RPMI7951 (cell line): ENCODE measurements at places on chromosomes 2 and 18.

GRCh38 chr18:38944446-38945024 is 1378.9 kb upstream of the CELF4 start:
- DNase-seq = no peak

DNA sequence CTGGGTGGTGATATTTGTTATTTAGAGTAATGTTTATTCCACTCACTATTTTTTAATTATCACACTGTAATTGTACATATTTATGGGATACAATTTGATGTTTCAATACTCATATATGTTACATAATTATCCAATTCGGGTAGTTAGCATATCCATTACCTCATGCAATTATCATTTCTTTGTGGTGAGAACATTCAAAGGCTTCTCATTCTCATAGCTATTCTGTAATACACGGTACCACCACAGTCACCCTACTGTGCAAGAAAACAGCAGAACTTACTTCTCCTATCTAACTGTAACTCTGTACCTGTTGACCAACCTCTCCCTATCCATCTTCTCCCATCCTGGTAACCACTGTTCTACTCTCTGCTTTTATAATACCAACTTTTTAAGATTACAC is 4.6 kb downstream of the TBC1D8 start:
- no peak for DNase-seq

GRCh38 chr2:110992886-110993285 is 127.8 kb upstream of the BCL2L11 start:
- DNase-seq = no peak

GRCh38 chr2:66494708-66495107 is 59.8 kb downstream of the MEIS1 start:
- DNase-seq = peak; percentile 58

DNA sequence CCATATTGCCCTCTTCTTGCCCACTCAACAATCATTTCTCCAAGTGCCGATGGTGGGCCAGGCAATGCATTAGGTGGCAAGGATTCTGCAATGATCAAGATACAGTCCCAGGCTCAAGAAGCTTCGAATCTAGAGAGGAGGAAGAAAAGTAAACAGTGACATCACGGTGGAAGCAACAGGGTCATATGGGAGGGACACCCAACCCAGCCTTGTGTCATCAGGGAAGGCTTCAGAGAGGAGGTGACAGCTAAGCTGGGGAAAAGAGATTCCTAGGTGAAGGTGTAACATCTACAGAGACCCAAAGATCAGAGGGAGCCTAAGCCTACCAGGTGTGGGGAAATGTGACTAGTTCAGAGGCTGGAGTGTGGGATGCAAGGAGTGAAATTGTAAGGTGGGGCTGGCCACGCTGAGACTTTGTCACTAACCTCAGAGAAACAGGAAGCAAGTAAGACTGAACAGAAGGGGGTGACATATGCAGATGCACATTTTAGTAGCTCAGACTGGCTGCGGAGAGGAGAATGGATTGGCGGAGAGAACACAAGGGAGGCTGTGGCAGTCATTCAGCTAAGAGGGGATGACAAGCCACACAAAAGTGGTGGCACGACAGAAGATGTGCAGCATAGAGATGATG is 104.9 kb downstream of the ANKRD44 start:
- DNase-seq = no peak

DNA sequence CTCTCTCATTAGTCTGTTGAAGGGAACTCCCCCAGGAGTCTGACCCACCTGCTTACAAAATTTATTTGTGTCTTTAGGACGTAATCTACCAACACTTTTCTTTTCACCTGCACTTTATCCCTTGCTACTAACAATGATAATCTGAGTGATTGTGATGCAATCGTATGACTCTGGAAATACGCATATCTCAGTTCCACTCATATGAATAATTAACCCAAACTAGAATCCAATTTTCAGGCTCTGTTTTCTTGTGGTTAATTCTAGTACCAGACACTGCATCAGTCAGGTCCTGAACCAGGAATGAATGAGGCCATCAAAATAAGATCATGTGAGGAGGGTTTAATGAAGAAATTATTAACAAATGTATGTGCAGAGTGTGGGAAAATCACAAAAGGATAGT is 158.4 kb upstream of the SRD5A2 start:
- DNase-seq = no peak

GRCh38 chr18:44816477-44816876 is 135.8 kb downstream of the SETBP1 start:
- DNase-seq = no peak

GRCh38 chr2:99857372-99857771 is 285.0 kb downstream of the AFF3 start:
- DNase-seq = no peak

- DNase-seq = no peak
These were observed 38.4 kb upstream of the MBP start for GRCh38 chr18:77170890-77171410.

DNA sequence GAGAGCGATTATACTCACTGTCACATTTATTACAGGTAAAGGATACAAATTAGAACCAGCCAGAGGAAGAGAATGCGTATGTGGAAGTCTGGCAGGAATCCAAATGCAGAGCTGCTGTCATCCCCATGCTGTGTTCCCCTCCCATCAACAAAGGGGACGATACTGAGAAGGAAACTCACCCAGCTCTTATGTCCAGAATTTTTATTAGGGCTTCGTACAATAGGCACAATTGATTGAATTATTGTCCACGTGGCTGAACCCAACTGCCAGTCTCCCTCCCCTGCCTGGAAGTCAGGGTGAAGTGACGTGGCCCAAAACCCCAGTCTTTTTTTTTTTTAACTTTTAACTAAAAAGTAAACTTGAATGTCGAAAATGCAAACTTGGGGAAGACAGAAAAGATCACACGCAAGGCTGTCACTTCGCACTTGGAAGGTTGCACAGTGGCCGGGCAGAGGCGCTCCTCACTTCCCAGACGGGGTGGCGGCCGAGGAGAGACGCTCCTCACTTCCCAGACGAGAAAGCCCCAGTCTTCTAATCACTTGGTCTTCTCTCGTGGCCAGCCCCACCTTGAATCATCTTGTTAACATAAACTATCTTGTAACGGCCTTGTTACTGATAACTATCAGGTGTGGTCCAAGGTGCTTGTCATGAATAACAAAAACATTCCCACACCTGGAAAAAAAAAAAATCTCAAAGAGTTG is 40.0 kb upstream of the ITSN2 start:
- DNase-seq = no peak

GRCh38 chr2:12731701-12732280 is 15.1 kb downstream of the TRIB2 start:
- DNase-seq = no peak
